ENCODE measurements at places on chromosomes 13 and 19.

- DNase-seq, result no peak
Measured at GRCh38 chr13:80945328-80945727, 604.4 kb upstream of the SPRY2 start.

- no peak for DNase-seq
Measured at GRCh38 chr19:53951436-53951835, 11.3 kb upstream of the CACNG8 start.

DNA sequence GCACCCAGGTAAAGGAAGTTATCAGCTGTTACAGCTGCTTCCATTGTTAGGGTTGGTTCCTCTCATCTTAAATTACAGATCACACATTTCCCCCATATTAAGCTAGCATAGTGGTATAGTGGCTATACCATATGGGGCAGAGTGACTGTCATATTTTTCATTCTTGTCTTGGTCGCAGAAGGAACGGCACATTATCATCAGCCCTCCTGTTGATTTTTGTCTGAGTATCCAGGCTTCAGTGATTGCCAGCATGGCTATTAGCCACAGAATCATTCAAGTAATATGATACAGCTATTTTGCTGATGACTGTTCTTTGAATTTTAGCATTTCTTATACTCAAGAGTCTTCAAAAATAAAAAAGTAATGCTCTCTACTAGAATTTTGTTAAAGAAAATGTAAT is 240.9 kb downstream of the LIG4 start:
- no peak for DNase-seq

GRCh38 chr13:53012707-53013106 is 15.9 kb upstream of the OLFM4 start:
- DNase-seq, result no peak

DNA sequence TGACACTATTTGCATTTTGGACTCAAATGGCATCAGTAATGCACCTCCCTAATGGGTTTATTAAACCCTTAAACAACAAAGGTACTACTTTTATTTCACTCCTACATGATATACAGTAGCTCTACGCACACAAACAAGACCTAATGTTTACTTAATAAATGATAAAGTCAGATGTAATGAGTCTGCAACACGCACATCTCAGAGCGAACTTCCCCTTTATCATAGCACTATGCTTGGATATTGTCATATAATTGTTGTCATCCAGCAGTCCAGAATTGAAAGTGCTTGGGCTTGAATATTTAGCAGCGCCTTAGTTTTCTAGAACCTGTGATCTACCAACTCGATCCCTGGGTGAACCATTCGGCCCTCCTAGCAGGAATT is 772 bp downstream of the PARP4 start:
- DNase-seq, result no peak

- no peak for DNase-seq
Measured at GRCh38 chr19:897442-898039, 4.3 kb downstream of the RNU6-9 start.

DNA sequence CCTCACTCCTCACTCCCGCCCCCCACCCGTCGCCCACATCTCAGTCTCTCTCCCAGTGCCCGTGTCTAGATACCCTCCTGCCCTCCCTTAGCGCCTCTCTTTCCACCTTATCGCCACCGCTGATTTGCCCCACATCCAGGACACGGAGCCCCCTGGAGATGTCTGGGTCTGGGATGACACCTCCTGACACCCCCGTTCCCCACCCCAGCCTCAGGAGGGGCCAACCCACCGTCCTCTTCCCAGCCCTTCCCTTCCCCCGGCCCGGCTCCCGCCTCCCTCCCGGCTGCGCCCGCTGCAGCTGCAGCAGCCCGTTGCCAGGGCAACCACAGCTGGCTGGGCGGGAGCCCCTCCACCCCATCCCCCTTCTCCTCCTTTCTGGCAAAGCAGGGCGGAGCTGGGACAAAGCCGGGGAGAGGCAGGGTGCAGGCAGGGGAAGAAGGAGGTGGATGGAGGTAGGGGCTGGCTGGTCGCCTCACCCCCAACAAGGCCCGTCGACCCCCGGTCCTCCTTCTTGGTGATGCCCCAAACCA is 13.5 kb downstream of the DPF1 start:
- DNase-seq, result no peak

DNA sequence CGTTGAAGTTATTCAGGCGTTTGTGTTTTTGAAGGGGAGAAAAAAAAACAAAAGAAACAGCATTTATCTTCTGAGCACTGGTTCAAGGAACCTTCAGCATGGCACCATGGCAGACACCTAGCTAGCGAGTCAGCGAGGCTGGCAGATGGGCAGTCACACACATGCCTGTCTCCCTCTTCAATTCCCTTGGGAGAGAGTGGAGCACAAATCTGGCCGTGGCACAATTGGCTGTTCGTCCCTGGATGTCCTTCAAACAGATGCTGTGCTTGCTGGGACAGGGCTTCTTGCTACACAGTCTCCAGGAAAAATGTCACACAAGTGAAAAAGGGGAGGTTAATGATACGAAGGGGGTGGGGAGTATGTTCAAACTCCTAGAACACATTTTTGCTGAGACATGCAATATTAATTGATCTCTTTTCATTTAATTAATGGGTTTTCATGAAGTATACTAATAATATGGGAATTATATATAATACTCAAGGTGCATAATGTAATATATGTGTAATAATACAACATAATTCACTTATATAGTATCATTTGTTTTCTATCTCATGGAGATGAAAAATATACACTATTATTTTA is 1674.5 kb upstream of the SLC10A2 start:
- DNase-seq, result no peak

GRCh38 chr13:47628666-47629065 is 372.4 kb downstream of the SUCLA2 start:
- no peak for DNase-seq

DNA sequence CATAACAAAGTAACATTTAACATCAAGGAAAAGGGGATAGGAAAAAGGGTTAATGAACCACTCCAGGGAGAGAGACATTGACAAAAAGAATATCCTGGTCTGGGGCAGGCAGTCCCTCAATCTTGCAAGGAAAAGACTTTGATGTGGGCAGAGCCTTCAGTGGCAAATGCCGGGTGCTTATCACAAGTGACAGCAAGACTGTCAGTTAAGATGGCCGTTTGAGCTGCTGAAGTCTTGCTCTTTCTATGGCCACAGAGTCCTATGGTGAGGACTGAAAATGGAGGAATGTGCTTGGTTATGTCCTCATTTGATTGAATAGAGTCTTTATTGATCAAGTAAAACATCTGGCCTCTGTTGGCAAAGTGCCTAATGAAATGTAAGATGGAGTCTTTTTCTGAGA is 112.1 kb downstream of the B3GLCT start:
- no peak for DNase-seq

GRCh38 chr19:4472174-4472974 is at the start of gene HDGFL2:
HDGFL2 (plus strand) TSS chr19:4472297; CDS start chr19:4472351, 54 bp downstream.
- no peak for DNase-seq

GRCh38 chr13:47463726-47464125 is 537.3 kb downstream of the SUCLA2 start:
- no peak for DNase-seq

DNA sequence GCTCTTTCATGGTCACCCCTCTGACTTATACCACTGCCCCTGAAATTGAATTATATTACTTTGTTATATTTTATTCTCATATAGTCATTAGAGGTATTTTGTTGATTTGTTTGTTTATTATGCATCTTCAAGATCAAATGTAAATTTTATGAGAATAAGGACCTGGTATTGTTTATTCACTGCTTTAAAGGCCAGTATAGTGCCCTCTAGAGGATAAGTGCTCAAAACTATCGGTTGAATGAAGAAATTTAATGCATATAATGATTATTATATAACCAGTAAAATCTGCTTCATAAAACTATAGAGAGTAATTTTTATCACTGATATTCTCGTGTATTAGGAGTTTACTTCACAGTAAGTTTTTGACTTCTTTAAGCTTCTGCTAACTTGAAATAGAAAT is 1401.9 kb downstream of the SLITRK1 start:
- DNase-seq, result no peak

GRCh38 chr19:50657222-50657669 is 8.0 kb downstream of the C19orf81 start:
- DNase-seq, result no peak

GRCh38 chr13:21130116-21130515 is 46.2 kb downstream of the SKA3 start:
- no peak for DNase-seq

GRCh38 chr19:2586196-2586595 is 110.3 kb downstream of the GADD45B start:
- no peak for DNase-seq

- DNase-seq, result no peak
Measured at GRCh38 chr13:55439450-55439849, 1701.3 kb upstream of the PRR20A start.

- DNase-seq, result no peak
Measured at GRCh38 chr13:20378721-20379120, 146.6 kb upstream of the GJB6 start.

DNA sequence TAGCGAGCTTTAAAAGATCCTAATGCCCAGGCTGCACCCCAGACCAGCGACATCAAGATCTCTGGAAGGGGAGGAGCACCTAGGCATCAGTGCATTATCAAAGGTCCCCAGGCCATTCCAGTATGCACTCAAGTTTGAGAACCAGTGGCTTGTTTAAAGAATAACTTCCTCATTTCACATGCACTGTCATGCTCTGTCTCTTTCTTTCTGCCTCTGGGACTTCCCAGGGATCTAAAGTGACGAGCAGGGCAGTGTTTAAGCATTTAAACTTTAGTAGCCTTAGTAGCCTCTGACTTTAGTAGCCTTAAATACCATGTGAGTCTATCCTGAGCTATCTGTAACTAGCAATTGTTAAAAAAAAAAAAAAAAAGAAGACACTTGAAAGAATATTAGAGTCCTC is 8.9 kb upstream of the FARP1 start:
- DNase-seq, result no peak

GRCh38 chr19:48672994-48673393 is at the start of gene NTN5:
NTN5 (minus strand) TSS chr19:48673017; CDS start chr19:48670986, 2,031 bp downstream.
- no peak for DNase-seq

GRCh38 chr13:36430247-36431203 is 1.8 kb upstream of the CCNA1 start:
- no peak for DNase-seq

- no peak for DNase-seq
Measured at GRCh38 chr19:41373993-41374392, 2.3 kb upstream of the TMEM91 start.

DNA sequence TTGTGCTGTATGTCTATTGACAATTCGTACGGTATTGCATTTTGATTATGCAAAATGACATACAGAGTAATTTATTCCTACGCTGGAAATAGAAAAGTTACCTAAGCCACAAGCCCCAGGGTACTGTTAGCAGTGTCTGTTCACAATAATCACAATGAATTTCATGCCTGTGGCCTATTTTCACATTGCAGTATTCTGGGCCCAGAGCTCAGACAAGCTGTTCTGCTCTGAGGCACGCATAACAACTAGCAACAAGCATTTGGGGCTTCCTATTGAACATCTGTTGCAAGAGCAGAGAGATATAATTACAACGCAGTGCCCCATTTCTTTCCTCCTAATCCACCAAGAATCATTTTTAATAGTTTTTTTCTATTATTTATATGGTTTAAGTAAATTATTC is 158.9 kb upstream of the SGCG start:
- no peak for DNase-seq

- no peak for DNase-seq
Measured at GRCh38 chr19:778910-779653, 18.2 kb upstream of the PTBP1 start.
